Esophagus mucosa (tissue), 1 donor: ENCODE measurements at places on chromosomes 7 and 10.

DNA sequence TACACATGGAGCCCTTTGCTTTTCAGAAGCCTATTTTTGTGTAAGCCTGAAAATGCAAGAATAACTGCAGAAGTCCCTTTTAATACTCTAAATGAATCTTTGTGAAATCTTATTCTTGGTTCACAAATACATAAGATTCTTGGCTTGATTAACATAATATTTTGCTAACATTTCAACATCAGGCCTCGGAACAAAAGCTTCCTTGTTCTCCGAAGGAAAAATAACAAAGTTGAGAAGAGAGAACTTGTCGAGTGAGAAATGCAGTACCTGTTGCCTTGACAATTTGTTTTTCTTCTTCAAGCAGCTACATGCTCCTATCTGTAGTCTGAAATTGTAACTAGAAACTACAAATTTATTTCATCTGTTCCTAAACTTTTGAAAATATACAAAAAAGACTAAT is 8.5 kb downstream of the NT5C2 start:
- peak; percentile 59 for ATAC-seq

- ATAC-seq = no peak
Observed at GRCh38 chr7:32137059-32137458, 66.9 kb upstream of the PDE1C start.

DNA sequence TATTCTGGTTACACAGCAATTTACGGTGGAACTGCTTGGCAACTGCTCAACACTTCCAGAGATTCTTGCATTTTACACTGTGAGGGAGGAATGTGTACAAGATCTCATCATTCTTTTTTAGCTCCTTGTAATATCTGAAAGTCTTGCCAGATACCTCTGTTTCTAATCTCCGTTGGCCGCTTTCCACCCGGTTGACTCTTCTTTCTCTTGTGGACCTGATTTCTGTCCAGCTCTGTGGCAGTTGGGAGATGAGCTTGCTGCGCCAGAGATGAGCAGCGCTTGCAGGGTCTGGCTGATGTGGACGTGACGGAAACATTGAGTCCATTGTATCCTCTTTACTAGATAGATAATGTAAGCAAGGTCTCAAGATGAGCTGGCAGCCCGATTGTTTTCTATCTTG is 27.6 kb downstream of the SPAG6 start:
- ATAC-seq = no peak

DNA sequence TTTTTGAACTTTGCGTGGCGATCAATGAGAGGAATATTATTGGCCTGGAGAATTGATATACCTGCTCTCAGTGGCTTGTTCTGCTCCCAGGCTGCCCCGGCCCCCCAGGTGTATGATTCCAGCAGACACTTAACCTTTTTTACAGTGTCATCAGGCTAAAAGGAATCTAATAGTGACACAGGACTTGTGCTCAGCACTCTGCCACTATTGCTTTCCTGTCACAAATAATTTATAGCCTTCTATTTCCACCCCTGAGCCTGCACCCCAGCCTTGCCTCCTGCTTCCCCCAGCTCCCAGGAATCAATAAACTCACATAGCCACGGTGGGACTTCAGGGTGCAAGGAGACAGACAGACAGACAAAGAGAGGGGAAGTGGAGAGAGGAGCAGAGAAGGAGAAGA is 28.3 kb downstream of the PAX2 start:
- no peak for ATAC-seq

GRCh38 chr7:141874787-141875186 is 33.5 kb upstream of the PRSS37 start:
- no peak for ATAC-seq

- ATAC-seq = no peak
Observed at GRCh38 chr7:7639847-7640220, 718 bp upstream of the UMAD1 start.

GRCh38 chr7:77923419-77923818 is 124.8 kb downstream of the PHTF2 start:
- ATAC-seq = no peak

DNA sequence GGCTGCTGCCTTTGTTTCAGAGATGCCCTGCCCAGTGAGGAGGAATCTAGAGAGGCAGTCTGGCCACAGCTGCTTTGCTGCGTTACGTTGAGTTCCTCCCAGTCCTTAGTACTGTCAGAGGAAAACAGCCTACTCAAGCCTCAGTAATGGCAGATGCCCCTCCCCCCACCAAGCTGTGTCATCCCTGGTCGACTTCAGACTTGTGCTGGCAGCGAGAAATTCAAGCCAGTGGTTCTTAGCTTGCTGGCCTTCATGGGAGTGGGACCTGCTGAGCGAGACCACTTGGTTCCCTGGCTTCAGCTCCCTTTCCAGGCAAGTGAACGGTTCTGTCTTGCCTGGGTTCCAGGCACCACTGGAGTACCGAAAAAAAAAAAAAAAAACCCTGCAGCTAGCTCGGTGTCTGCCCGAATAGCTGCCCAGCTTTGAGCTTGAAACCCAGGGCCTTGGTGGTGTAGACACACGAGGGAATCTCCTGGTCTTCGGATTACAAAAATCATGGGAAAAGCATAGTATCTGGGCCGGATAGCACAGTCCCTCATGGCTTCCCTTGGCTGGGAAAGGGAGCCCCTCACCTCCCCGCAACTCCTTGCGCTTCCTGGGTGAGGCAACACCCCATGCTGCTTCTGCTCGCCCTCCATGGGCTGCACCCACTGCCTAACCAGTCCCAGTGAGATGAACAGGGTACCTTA is 9.1 kb downstream of the SDHAF3 start:
- ATAC-seq = no peak

DNA sequence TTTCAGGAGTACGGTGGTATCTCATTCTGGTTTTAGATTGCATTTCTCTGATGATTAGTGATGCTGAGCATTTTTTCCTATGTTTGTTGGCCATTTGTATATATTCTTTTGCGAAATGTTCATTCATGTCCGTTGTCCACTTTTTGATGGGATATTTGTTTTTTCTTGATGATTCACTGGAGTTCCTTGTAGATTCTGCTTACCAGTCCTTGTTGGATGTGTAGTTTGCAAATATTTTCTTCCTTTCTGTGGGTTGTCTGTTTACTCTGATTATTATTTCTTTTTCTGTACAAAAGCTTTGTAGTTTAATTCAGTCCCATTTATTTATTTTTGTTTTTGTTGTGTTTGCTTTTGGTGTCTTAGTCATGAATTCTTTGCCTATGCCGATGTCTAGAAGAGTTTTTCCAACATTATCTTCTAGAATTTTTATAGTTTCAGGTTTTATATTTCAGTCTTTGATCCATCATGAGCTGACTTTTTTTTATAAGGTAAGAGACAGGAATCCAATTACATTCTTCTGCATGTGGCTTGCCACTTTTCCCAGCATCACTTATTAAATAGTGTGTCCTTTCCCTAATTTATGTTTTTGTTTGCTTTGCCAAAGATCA is 320.5 kb downstream of the MAGI2 start:
- ATAC-seq = no peak

GRCh38 chr7:87648316-87648715 is 20.1 kb downstream of the RUNDC3B start:
- ATAC-seq = no peak

- ATAC-seq = no peak
Observed at GRCh38 chr7:280461-280860, 9.5 kb upstream of the FOXL3 start.

DNA sequence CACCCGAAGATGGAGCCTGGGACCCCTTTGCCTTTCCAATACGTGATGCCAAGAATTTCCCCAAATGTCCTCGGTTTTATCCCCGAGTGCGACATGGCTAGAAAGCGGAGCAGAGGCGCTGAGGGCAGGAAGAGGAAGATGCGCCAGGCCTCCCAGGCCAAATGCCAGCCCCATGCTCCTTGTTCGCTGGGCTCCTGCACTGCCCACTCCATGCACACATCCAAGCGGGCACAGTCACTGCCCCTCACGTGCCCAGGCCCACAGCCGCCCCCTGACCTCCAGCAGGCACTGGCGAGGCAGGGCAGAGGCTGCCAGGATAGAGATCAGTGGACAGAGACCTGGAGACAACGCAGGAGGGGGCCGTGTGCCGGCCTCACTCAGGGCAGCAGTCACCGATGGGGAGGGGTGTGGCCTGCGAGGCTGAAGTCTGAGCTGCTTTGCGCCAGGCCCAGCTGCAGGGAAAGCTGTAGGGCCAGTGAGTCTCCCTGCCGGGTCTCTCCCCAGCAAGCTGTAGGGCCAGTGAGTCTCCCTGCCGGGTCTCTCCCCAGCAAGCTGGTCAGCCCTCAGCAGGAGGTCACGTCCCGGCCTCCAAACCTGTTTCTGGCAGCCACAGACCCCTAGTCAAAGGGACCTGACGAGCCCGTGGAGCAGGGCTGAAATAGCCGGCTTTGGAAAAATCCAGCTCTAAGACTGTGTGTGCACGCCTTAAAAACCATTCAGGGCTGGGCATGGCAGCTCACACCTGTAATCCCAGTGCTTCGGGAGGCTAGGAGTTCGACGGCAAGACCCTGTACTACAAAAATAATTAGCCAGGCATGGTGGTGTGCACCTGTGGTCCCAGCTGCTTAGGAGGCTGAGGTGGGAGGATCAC is 100.6 kb upstream of the DIP2C start:
- ATAC-seq = peak; percentile 4

- ATAC-seq = no peak
Observed at GRCh38 chr7:111647881-111648280, 85.6 kb upstream of the IMMP2L start.

GRCh38 chr7:137731436-137731835 is 115.3 kb downstream of the DGKI start:
- ATAC-seq = no peak

- no peak for ATAC-seq
Observed at GRCh38 chr10:100192350-100192749, 6.5 kb upstream of the ERLIN1 start.

DNA sequence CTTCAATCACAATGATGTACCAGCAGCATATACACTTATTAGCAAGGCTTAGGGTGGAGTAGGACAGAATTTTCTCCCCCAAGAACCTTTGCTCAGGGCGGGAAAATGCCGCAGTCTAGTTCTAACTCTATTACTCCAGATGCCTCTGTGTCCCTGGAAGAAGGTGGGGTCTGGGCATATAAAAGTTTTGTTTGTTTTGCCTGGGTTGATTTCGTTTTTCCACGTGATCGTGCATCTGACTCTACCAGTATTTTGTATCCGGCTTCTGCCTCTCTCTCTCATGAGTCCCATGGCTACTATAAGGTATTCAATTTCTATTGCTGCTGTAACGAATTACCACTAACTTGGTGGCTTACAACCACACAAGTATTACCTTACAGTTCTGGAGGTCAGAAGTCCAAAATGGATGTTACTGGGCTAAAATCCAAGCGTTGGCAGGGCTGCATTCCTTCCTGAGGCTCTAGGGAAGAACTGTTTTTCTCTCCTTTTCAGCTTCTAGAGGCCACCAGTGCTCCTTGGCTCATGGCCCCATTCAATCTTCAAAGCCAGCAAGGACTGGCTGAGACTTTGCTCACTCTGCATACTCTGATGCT is 181.2 kb upstream of the PRSS58 start:
- no peak for ATAC-seq

- ATAC-seq = no peak
Observed at GRCh38 chr7:30255064-30255769, 29.2 kb upstream of the ZNRF2 start.

- ATAC-seq = peak; percentile 82
Observed at GRCh38 chr10:122338609-122339441, 35.7 kb upstream of the PLEKHA1 start.

- no peak for ATAC-seq
Observed at GRCh38 chr7:18087687-18088078, 60.0 kb upstream of the PRPS1L1 start.

GRCh38 chr7:79528421-79528820 is 75.0 kb upstream of the MAGI2 start:
- peak; percentile 50 for ATAC-seq

- ATAC-seq = no peak
Observed at GRCh38 chr7:7573701-7574100, 7.0 kb downstream of the MIOS start.

GRCh38 chr10:8532647-8533046 is 478.2 kb downstream of the GATA3 start:
- ATAC-seq = no peak

- no peak for ATAC-seq
Observed at GRCh38 chr10:76697923-76698322, 939.7 kb downstream of the KCNMA1 start.

DNA sequence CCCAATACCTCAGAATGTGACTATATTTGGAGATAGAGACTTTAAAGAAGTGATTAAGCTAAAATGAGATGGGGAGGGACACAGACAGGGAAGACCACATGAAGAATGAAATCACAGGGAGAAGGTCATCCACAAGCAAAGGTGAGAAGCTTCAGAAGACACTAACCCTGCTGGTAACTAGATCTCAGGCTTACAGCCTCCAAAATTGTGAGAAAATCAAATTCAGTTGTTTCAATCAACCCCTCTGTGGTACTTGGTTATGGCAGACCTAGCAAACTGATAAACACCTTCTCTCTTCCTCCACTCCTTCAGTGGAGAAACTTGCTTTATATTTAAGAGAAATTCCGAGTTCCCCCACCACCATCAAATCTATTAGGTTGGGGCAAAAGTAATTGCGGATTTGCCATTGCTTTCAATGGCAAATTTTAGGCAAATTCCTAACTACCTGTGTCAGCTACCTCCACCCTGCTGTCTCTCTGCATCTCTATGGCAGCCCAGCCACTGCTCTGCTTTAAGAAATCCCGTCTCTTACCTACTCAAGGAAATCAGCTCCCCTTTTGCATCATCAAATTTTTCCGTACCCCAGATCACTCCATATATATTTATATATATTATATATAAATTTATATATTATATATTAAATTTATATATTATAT is 38.2 kb downstream of the SEMA3E start:
- no peak for ATAC-seq

GRCh38 chr10:84727398-84727797 is 399.0 kb downstream of the CCSER2 start:
- ATAC-seq = no peak

- ATAC-seq = no peak
Observed at GRCh38 chr10:42981358-42982236, 95.3 kb upstream of the RET start.

GRCh38 chr7:18727115-18727870 is 231.7 kb downstream of the HDAC9 start:
- no peak for ATAC-seq

DNA sequence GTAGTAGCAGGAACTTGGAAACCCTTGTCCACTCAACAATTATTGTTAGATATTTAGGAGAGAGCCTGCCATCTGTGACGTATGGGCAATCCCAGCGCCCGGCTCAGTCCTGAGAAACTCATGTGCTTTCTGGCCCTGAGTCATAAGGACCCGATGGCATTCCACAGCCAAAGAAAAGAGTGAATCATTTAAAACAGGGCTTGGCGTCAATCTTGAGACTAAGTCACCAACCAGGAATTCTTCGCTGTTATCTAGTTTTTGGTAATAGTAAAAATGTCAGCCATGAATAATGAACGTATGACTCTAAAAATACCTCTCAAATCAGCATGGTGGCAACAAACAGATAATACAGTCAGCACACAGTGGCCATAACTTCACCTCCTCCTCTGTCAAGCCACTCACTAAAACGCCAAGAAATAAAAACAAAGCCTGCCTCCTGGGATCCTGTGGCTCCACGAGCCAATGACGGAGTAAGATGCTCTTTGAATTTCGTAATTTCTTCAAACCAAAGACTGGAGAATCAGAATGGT is 140.8 kb downstream of the ADAM12 start:
- ATAC-seq = peak; percentile 58
